ENCODE measurements at places on chromosomes 4 and X.

GRCh38 chr4:10403633-10404445 is 53.4 kb downstream of the ZNF518B start:
- no peak for DNase-seq

GRCh38 chr4:140163029-140163810 is 9.2 kb upstream of the MAML3 start:
- no peak for DNase-seq

DNA sequence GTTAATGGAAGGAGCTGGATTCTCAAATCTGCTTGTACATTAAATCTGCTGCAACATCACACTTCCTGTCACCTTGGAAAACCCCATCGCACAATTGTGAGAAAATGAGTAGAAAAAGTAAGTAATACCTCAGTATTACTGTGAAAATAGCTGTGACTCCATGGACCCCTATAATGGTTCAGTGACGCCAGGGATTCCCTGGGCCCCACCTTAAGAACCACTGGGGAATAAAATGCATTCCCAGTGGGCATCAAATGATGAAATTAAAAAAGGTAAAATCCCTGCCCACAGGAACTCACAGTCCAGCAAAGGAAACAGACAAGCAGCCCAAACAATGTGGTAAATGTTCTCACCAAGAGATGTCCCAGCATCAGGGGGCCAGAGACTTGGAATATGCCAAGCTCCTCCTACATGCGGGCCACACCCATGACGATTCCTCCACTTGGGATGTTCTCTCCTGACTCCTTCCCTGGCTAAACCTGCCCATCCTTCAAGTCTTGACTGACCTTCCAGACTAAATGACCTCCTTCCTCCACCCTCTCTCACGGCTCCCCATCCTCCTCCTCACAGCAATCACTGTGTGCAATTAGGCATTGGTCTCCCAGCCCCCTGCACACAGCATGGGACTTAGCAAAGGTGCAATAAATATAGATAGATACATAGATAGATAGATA is 2.6 kb downstream of the EVC2 start:
- DNase-seq, result no peak

DNA sequence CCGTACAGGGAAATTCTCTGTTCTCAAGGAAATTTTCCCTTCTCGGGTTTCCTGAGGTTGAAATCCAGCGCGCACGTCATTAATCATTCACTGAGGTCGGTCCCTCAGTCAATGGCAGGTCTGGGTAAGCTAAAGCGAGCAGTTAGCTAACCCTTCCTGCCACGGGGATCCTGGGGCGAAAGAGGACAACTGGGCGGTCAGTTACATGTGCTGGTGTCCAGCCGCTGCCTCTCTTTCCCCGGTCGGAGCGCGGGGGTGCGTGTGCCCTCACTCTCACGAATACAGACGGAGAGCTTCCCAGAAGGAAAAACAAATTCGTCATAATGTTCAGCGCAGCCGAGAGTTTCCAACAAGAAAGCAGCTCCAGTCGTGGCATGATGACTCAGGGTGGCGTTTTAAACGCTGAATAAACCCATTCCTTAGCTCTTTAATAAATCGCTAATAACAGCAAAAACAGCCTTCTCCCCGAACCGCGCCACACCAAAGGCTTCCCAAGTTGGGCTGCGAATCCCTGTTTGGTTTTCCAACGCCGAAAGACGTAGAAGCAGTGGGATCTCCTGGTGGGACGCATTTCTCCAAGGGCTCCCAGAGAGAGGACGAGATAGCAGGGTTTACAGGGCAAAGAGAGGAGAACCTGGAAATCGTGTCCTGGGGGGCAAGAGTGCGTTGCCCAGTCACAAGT is 752 bp upstream of the FGF5 start:
- DNase-seq, result no peak

- DNase-seq, result no peak
These were observed 16.9 kb upstream of the LOC101059915 start for GRCh38 chrX:71650333-71650969.

DNA sequence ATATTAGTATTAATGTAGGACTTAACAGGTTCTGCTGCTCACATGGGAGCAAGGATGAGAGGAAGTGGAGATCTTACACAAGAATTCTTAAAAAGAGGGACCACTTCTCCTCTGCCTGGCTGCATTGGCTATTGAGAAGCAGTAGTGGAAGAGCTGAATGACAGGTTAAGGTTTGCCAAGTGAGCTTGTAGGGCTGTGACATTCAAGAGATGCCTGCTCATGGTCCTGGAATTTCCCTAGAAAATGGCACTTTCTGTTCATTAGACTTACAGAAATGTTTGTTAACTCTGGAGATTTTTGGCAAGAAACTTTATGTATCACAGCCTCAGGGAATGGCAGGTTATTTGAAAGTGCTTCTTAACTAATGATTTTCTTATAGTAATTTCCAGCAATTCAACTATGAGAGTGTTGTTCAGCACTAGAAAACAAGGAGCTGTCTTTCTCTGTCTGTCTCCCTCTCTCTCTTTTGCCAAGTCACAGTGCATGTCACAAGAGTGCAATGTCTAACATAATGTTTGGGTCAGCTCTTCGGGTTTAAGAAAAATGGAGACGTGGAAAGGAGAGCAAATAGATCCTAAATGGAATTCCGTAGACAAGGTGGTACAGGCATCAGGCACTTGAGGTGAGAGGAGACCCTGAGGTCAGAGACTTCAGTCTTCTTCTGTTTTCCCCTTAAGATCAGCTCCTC is 8.3 kb upstream of the NAP1L5 start:
- no peak for DNase-seq

DNA sequence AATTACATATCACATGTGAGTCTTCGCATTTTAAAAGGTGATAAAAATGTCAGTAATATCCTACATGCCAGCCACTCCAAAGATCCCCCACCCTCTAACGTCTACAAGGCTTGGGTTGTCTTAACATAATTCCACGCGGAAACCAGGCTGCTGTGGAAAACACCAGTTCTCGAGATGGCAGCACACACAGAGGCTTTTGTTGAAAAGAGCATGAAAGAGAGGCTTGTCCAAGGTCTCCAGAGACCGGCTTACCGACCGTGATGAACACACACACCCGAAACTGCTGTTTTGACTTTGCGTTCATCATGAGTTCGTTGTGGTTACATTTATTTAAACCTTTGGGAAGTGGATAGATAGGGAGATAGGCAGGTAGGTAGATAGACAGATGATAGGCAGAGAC is 87.9 kb downstream of the CRLF2 start:
- no peak for DNase-seq

GRCh38 chr4:69713593-69713992 is 46.8 kb downstream of the SULT1B1 start:
- no peak for DNase-seq

DNA sequence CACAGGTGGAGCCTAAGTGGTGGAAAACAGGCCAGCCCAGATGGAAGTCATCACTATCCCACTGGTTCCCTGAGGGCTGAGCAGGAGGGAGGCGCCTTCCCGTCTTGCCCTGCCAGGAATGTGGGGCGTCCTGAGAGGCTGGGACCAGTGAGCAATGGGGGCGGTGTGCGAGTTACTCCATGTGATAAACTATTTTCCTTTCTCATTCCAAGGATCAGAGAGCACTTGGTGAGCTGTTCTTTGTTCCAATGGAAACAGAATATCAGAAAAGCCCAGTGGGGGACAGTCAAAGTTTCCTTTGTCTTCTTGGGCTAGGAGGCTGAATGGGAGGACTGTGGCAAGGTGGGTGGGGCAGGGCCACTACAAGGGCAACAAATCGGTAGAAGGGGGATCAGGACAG is 86.2 kb downstream of the NHSL2 start:
- DNase-seq, result no peak

GRCh38 chrX:13404364-13404763 is 84.5 kb upstream of the ATXN3L start:
- DNase-seq, result no peak

- DNase-seq, result no peak
These were observed 27.5 kb downstream of the NKX1-1 start for GRCh38 chr4:1378559-1379231.

- no peak for DNase-seq
These were observed 158.0 kb upstream of the FAT1 start for GRCh38 chr4:186881521-186882220.

DNA sequence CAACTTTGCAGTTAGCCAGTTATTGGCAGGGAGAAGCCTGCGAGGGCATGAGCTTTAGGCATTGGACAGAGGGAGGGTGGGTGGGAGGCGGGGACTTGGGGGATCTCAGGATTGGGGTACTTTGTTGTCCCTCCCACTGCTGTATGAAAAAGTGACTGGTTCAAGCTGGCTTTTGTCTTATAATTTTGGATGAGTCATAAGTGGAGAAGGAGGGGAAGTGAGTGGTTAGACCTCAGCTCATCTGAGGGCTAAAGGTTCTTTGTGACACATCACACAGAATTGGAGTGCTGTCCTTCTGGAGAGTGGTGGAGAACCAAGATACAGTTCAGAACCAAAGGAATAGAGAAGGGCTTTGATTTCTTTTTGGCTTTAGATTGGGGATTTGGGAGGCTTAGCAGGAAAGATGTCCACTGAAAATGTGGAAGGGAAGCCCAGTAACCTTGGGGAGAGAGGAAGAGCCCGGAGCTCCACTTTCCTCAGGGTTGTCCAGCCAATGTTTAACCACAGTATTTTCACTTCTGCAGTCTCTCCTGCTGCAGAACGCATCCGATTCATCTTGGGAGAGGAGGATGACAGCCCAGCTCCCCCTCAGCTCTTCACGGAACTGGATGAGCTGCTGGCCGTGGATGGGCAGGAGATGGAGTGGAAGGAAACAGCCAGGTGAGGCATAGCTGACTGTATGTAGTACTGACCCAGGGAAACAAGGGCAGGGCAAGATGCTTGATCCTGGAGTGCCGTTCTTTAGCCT is at the start of gene SLC4A4:
SLC4A4 (plus strand) TSS at position 175 of the 748 bp plus-strand sequence.
- DNase-seq, result no peak

- no peak for DNase-seq
These were observed 96.4 kb downstream of the CHIC2 start for GRCh38 chr4:53967986-53968385.

- no peak for DNase-seq
These were observed 35.9 kb downstream of the GYPA start for GRCh38 chr4:144104509-144105130.

DNA sequence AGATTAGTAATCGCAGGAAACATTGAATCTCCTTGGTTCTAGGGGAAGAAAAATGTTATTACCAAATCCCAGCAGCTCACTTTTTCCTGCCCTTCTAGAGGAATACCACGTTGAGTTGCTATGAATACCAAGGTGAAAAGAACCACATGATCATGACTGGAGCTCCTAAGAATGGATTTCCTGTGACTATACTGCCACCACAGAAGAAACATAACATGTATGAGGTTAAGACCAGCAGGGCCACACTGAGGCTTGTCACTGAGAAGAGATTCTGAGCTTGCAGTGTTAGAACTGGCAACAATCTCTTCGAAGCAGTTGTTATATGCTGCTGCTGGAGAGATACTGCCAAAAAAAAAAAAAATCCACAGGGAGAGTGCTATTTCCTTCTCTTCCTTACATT is 1235.3 kb downstream of the FSTL5 start:
- DNase-seq, result no peak

- DNase-seq, result no peak
These were observed 100.6 kb upstream of the PNPLA4 start for GRCh38 chrX:8027827-8028226.

- DNase-seq, result no peak
These were observed 50.8 kb downstream of the ZFYVE28 start for GRCh38 chr4:2367626-2368025.

- DNase-seq, result no peak
These were observed 122.5 kb downstream of the ARHGAP6 start for GRCh38 chrX:11543249-11543648.

DNA sequence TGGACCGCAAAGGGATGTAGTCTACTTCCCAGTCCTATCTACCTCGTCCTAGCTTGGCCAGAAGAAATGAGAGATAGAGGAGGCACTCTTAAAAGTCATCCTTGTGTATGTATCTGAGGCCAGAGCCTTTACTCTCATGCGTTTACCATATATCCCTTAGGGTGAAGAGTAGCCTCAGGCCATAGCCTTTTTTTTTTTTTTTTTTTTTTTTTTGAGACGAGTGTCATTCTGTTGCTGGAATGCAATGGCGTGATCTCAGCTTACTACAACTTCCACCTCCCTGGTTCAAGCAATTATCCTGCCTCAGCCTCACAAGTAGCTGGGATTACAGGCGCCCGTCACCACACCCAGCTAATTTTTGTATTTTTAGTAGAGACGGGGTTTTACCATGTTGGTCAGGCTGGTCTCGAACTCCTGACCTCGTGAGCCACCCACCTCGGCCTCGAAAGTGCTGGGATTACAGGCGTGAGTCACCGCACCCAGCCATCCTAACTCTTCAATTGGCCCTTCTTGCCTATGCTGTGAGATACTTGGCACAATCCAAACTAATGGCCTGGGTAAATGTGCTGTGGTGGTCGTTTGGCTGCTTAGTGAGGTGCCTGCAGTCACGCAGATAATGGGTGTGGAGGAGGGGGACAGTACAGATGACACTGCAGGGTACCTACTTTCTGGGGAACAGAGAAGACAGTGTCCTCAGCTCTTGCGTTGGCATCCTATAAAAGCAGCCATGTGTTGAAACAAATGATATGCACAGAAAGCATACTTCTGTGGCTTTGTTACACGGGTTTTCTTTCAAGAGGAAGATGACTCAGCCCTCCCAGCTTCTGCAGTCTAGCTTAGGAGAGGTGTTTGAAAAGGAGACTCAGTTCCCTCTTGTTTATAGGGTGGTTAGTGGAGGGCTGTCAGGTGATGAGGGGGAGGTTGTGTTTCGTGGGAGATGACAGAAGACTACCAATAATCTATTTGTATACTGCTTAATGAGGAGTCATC is 10.4 kb upstream of the DGAT2L6 start:
- DNase-seq, result no peak

DNA sequence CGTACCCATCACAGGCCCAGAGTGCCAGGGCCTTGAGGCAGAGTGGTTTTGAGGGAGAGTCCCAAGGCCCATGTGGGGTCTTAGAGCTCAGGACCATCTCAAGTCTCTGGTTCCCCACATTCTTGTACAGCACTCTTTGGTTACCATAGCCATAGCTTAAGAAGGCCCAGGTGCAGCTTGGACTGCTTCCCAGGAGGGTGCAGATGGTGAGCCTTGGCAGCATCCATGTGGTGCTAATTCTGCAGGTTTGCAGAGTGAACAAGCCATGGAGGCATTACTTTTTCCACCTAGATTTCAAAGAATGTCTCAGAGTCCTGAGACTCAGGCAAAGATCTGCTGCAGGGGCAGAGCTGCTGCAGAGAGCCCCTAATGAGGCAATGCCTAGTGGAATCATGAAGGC is 171.7 kb downstream of the STK32B start:
- no peak for DNase-seq
